ENCODE measurements at places on chromosomes 6 and 20. TPM values are rescaled to one million over a fixed set of nuclear protein-coding genes. Genes with fewer than 3 reads are reported as not detected.

DNA sequence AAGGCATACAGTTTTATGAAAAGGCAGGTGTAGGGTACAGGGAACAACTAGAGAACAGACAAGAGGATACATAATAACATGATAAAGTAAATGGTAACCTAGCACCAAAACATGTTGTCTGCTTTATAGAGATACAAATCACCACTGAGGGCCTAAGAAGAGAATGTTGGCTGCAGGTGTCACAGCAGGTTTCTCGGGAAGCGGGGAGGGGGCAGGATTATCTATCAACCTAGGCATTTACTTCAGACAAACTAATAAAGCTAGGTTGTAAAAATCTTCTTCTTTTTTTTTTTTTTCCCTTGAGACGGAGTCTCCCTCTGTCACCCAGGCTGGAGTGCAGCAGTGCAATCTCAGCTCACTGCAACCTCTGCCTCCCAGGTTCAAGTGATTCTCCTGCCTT is 22.7 kb downstream of the PIM1 start:
- no peak for DNase-seq

GRCh38 chr6:5624256-5624655 is 362.9 kb downstream of the FARS2 start:
- no peak for DNase-seq

DNA sequence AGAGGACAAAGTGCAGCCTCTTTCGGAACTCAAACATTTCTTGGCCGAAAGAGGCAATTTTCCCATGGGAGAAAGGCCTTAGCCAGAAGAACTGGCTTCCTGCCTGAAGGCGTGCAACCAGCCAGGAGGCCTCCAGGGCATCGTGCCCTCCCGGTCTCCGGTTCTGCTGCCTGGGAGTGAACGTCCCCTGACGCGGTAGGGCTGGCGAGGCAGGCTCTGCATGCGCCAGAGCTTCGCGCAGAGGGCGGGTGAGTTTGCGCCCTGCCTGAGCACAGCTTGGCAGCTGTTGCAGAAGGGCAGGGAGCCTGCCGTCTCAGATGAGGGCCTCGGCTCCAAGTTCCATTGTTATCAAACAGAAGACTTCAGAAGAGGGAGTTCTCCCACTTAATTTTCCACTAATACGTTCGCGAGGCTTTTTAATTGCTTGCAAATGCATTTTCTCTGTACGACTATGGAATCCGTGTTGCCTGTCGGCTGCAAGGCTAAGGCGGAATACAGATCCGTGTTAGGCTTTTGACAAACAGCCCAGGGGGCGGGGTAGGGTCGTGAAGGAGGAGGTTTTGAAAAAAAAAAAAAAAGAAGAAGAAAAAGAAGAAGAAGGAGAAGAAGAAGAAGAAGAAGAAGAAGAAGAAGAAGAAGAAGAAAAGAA is 5.5 kb upstream of the TFAP2D start:
- no peak for DNase-seq

GRCh38 chr6:11248974-11249761 is 16.7 kb upstream of the NEDD9 start:
- no peak for DNase-seq

DNA sequence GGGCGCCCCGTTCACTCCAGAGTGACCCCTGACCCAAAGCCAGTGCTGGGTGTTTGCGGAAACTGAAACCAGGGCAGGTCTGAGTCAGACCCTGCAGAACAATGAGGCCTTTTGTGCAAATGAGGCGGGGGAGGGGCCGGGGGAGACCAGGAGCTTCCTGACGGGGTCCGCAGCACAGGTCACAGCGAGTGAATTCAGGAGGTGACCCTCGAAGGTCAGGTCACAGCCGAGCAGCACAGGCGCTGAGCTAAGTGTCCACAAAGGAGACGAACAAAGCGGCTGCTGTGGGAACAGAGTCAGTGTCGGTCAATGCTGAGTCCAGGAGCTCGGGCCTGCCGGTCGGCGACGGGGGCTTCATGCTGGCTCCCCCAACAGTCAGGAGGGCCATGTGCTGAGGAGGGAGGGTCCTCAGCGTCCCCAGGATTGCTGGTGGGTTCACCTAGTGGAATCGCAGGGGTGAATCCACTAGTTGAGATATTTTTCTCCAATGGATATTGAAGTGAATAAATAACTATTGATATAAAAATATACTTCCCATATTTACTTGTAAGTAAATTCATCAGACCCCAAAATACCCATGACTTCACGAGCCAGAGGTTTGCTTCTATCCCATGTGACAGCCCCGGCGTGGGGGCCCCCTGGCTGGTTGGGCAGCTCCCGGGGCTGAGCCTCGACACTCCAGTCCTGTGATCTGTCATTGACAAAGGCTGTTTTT is 188.4 kb upstream of the SULF2 start:
- DNase-seq: peak; percentile 77

The KHDRBS2 gene
- total RNA-seq: 7.0 TPM

- DNase-seq: no peak
Measured at GRCh38 chr6:158729906-158730540, 80.2 kb downstream of the SYTL3 start.

DNA sequence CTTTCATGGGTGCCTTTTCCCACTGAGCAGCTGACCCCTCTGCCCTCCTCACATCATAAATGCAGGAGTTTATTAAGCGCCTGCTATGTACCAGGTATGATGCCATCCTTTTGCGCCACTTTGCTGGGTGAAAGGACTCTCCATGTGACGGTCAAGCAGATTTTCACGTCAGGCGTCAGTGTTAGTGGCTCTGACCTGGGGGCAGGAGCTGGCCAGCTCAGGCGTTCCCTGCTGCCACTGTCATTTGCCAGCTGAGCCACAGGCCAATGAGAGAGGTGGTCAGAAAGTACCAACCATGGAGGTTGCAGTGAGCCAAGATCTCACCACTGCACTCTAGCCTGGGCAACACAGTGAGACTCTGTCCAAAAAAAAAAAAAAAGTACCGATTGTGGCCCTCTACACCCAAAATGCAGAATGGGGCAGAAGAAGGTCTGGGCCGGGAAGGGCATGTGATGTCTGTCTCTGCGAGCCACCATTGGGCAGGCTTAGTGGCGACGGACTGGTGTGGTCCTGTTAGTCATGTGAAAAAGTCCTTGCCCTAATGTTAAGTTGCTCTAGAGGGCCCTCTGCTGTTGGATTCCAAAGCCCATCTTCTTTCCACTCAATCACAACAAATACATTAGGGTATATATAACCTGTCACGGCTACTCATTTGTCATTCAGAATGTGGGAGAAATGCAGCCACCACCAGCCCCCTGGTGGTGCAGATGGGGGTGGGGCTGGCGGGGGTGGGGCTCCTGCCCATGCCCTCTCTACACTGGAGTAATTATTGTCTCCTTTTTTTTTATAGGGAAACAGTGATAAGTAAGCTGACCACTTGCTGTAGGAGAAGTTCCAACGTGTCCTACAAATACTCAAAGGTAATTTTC is 18.4 kb upstream of the SLC22A1 start:
- DNase-seq: peak; percentile 8

GRCh38 chr20:59459586-59459985 is 144.8 kb upstream of the PHACTR3 start:
- DNase-seq: no peak

GRCh38 chr6:151320140-151320539 is 71.2 kb downstream of the ZBTB2 start:
- no peak for DNase-seq

DNA sequence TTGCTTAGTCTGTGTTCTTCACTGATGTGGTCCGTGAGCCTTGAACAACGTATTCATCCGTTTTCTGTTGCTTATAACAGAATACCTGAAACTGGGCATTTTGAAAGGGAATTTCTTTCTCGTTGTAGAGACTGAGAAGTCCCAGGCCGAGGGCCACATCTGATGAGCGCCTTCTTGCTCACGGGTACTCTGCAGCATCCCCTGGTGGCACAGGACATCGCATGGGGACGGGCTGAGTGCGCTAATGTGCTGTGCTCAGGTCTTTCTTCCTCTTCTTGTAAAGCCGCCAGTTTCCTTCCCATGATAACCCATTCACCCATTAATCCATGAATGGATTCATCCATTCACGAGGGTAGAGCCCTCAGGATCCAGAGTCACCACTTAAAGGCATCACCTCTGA is 161.0 kb downstream of the NFATC2 start:
- DNase-seq: no peak

The PCSK2 gene
- 1.7 TPM for total RNA-seq

DNA sequence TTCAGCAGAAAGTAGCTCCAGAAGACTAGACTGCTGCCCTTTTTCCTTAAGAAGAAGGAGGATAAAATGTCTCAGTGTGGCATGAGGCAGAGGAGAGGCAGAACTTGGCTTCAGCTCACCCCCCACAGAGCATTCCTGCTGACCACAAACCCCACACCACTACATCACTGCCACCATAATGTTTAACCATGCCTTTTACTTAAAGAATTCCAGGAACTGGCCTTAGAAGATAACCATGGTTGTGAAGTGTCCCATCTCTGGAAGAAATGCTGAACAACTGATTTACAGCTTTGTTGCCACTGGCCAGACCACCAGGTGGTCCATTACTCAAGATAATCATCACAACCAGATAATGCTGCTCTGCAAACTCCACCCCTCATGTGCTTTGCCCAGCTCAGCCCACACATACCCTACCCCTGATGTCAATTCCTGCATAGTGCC is 154.1 kb downstream of the CD24 start:
- no peak for DNase-seq

The GSTA3 gene
- not detected for total RNA-seq

DNA sequence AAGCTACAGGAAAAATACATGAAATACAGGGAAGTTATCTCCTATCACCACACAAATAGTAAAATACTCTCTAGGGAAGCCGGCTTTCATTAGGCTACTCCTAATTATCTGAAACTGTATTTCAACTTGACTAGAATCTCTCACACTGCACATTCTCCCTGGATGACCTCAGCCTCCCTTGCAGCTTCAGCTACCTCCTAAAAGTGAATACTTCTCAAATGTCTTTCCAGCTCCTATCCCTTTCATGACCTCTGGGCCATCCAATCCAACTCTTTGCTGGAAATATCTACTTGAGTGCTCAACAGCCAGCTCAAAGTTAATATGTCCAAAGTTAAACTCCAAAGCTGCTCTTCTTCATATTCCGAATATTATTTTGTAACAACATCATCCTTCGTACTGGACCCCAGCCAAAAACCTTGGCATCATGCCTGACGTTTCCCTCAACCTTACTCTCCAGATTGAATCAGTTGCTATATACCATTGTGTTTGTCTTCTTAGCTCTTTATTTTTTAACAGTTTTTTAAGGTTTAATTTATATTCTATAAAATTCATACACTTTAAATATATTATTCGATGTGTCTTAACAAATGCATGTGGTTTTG is 29.4 kb upstream of the KIF6 start:
- DNase-seq: no peak

The SAMD5 gene
- total RNA-seq: 1.6 TPM

GRCh38 chr6:109164331-109164730 is 69.0 kb downstream of the CEP57L1 start:
- no peak for DNase-seq

The HSPA12B gene
- 1.1 TPM for total RNA-seq

The AKAP12 gene
- total RNA-seq: 46.1 TPM

- no peak for DNase-seq
Measured at GRCh38 chr6:169454204-169454871, 200.7 kb upstream of the THBS2 start.

- DNase-seq: no peak
Measured at GRCh38 chr20:19001177-19001576, 187.6 kb downstream of the SCP2D1 start.

The CD40 gene
- 4.2 TPM for total RNA-seq

DNA sequence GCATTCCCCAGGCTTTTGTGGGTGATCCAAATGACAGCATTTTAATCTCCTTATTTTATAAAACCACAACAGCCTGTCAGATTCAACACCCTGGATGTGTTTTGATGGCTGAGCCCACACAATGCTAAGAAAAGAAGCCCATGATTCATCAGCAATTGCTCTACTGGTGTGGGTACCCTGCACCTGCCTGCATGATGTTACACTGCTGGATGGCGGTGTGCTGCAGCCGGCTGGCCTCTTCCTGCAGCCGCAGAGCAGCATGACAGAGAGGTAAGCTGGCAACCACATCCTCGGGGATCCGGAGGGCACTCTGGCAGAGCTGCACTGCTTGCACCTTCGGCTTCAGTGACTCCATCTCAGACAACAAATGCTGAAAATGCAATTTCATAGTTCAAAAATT is 327.5 kb downstream of the SYNE1 start:
- no peak for DNase-seq

The WFDC6 gene
- total RNA-seq: not detected

GRCh38 chr20:5945963-5946362 is 4.4 kb downstream of the TRMT6 start:
- DNase-seq: no peak

The CD109 gene
- total RNA-seq: 0.73 TPM

GRCh38 chr20:63580796-63581461 is 6.9 kb upstream of the HELZ2 start:
- DNase-seq: no peak

DNA sequence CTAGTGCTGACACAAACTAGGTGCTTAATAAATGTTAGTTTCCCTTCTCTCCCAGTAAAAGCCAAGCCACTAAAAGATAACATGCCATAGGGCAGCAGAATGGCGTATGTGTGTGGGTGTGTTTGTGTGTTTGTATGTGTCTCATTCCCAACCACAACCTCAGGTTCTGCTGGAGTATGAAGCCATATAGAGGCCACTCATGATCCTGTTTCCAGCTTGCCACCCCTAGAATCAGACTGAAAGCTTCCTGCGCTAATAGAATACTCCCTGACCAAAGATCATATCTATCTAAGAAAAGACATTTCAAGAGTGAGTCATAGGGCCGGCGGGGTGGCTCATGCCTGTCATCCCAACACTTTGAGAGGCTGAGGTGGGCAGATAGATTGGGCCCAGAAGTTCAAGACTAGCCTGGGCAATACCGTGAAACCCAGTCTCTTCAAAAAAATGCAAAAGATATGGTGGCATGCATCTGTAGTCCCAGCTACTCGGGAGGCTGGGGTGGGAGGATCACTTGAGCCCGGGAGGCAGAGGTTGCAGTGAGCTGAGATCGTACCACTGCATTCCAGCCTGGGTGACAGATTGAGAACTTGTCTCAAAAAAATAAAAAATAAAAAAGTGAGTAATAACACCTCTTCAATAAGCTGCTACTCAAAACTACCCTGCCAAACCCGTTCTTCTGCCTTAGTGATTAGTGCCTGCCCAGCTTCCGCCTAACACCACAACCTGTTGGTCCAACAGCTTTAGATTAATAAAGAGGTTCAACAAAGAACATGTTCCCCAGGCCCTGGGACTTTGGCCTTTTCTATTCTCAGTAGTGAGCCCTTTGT is 11.8 kb upstream of the SNRPC start:
- no peak for DNase-seq

The SDHAF4 gene
- total RNA-seq: 18.9 TPM

Data from neural crest cell (in vitro differentiated cells).